ENCODE measurements at places on chromosomes 11 and 22.
A peak's percentile ranks its signal among the peaks of the same experiment; 100 is the strongest.

GRCh38 chr11:127233998-127234397 lies 233.4 kb upstream of the KIRREL3 start:
- DNase-seq, result no peak

- no peak for DNase-seq
Observed at GRCh38 chr11:79864882-79865281, 424.1 kb upstream of the TENM4 start.

DNA sequence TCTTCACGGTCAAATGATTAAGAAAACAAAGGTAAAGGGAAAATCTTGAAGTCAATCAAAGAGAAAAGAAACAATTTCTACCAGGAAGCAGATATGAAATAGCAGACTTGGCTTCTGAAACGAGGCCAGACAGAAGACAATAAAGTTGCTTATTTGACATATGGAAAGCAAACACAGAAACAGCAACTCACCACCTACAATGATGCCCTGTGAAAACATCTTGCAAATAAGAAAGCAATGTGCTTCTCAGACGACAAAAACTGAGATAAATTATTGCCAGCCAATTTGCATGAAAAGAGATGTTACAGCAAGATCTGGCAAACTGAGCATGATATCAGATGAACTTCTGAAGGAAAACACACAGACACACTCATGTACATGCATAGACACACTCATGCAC lies 45.9 kb upstream of the CTSC start:
- no peak for DNase-seq

DNA sequence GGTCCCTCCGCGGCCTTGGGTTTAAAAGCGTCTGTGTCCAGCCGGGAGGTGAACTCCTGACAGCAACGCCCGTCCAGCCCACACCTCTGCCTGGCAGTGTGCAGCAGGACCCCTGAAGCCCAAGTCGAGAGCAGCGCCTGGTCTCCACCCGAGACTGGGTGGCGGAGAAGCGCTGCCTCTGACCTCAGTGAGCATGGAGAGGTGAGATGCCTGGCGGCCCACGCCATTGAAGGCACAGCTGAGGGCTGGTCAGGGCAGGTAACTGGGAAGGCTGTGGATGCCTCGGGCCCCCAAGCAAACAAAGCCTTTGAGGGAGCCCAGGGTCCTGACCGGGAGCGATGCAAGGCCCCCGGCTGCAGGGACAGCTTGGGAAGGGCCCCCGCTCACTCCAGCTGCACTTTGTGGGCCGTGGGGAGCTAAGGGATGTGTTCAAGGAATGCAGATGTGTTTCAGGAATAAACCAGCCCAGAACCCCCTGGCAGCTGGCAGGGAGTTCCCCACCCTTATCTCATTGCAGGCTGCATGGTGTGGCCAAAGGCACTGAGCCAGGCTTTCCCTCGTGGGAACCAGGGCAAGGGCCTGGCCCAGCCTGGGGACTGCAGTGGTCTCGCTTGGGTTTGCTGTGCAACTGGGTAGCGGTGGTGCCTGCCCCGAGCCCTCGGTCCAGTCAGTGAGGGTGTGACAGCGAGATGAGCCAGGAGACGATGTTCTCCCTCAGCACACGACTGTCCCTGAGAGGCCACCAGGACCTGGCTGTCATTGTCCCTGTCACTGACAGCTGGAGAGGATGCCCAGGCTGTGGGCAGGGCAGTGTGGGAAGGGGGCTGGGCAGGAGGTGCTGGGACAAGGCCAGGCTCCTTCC lies 92.5 kb downstream of the WNT7B start:
- no peak for DNase-seq

GRCh38 chr11:73680687-73681086 lies 34.3 kb downstream of the PLEKHB1 start:
- DNase-seq, result no peak

DNA sequence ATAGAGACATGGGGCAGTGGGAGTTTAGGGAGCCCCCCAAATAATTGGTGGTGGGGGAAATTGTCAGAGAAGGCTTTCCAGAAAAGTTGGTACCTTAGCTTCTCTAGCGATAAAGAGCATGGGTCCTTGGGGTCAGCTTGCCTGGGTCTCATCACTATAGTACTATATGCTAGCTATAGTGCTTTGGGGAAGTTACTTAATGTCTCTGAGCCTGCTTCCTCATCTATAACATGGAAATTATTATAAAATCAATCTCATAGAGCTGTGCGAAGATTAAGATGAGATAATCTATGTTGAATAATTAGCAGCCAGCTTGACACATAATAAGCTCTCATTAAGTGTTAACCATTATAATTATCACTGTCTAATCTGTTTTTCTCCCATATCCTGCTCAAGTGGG lies 41.2 kb downstream of the STIM1 start:
- DNase-seq, result no peak

DNA sequence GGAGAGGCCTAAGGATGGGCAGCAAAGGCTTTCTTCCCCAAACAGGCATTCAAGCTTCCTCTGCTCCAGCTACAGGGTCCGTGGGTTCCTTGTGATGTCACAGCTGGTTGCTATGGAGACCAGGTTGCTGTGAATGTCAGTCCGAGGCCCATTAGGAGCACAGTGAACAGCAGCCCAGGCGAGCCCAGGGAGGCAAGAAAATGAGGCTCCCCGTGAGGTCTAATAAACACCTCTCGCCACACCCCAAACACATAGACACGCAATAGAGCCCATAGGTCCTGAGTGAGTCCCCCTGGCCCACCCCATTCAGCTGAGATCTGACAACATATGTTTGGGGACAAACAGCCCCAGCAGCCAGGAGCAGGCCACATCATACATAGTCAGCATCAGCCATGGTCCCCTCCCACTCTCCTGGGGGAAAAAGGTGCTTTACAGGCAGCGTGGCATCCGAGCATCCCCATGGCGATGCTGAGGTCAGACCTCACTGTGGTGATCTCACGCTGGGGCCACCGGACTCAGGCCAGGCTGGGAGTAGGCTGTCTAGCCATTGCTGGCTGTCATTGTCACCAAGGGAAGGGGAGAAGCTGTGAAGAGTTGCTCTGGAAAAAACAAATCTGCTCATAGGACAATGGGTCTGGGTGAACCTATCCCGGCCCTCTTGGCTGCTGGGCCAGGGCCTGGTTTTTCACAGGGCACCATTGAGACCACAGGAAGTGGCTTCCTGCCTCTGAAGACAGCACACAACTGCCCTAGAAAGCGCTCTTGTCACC lies 23.1 kb upstream of the TP53I11 start:
- no peak for DNase-seq

GRCh38 chr11:92866679-92867282 lies 102.7 kb upstream of the MTNR1B start:
- no peak for DNase-seq

- no peak for DNase-seq
Observed at GRCh38 chr11:57638811-57639320, 10.8 kb downstream of the YPEL4 start.

DNA sequence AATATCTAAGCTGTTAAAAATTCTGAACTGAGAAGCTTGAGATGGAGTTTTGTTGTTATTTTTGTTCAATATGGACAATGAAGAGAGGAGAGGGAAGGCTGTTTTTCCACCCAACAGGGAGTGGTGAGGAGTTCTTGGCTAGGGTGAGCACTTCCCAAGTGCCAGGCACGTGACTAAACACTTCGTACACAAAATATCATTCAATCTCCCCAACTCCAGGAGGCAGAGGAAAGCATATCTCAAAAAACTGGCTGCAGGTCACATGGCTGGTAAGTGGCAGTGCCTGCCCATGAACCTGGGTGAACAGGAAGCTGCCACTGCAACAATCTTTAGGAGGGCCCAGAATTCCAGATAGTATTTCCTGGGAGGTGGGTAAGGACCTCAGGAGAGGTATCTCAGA lies 11.6 kb downstream of the ELF5 start:
- no peak for DNase-seq

- no peak for DNase-seq
Observed at GRCh38 chr11:5564259-5565019, 16.1 kb upstream of the OR52H1 start.

- DNase-seq, result no peak
Observed at GRCh38 chr11:32529994-32530588, 53.5 kb upstream of the EIF3M start.

- DNase-seq, result no peak
Observed at GRCh38 chr22:50720301-50721256, 17.4 kb upstream of the ACR start.

DNA sequence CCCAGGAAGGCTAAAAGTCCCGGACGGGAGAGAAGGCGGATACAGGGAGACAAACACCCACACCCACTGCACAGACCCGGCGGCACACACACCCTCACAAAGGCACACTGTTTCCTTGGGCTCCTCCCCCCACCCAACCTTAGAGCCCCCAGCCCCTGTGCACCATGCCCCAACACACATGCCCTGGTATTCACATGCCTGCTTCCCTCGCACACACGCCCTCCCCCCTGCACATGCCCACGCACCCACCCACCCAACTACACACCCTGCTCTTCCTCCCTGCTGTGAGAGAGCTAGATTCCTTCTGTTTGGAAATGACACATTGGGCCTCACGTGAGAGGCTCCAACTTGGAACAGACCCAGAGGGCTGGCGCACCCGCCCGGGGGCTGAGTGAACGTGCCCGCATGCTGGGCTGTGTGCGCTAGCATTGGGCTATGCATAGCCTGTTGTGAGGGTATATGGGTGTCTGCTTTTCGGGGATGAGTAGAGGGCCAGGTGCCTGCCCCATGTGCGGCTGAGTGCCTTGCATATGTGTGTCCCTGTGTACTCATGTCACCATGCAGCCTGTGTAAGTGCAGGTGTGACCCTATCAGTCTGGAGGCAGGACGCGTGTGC lies 518 bp upstream of the CHRM1 start:
- DNase-seq, result peak; percentile 63

- no peak for DNase-seq
Observed at GRCh38 chr11:65822776-65823528, 10.8 kb upstream of the SNX32 start.

DNA sequence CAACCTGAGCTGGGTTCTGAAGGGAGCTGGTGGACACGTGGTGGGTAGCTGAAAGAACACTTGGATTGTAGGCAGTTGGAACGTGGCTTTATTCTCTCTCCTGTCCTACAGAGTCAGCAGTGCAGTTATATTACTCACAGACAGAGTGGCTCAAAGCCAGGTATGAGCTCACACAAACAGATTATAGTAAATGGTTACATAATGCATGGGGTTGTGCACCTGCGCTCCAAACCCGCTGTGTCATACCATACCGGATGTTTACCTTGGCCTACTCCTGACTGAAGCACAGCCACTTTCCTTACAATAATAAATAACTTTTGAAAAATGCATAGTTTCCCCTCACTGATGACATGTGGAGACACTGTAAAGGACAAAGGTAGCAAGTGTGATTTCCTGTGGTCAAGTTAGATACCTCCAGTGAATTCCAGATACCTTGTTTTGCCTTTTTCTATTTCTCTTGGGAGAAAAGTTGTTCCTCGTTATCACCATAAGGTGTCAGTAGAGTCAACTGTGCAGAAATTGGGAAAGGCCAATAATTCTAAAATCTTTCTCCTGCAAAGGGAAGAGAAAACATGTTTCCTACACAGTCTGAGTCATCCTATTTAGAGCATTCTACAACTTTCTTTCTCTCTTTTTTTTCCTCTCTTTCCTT lies 13.5 kb downstream of the MS4A6A start:
- no peak for DNase-seq

- no peak for DNase-seq
Observed at GRCh38 chr11:74268456-74268855, 43.0 kb downstream of the P4HA3 start.

GRCh38 chr11:2528301-2529050 lies 83.7 kb downstream of the KCNQ1 start:
- no peak for DNase-seq

- peak; percentile 29 for DNase-seq
Observed at GRCh38 chr22:44026630-44027511, 2.8 kb downstream of the PARVB start.

GRCh38 chr22:35421121-35421520 lies 21.2 kb downstream of the MCM5 start:
- no peak for DNase-seq

GRCh38 chr11:20156876-20157613 lies 3.2 kb downstream of the DBX1 start:
- DNase-seq, result no peak

GRCh38 chr11:10751581-10751940 lies 515 bp downstream of the CTR9 start:
- DNase-seq, result no peak

DNA sequence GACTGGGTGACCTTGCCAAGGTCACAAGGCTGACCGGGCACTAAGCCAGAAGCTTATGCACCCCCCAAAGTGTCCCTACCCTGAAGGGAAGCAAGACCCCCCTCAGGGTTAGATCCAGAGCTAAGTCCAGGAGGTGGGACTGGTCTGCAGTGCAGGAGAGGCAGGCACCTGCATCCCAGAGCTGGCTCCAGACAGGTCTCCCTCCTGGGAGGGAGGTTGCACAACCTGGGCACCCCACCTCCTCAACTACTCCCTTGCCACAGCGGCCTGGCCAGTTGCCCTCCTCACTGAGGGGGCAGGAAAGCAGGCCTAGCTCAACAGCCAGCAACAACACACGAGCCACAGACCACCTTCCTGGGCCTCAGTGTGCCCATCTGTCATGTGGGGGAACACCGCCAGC lies 75.0 kb upstream of the TCF20 start:
- no peak for DNase-seq

DNA sequence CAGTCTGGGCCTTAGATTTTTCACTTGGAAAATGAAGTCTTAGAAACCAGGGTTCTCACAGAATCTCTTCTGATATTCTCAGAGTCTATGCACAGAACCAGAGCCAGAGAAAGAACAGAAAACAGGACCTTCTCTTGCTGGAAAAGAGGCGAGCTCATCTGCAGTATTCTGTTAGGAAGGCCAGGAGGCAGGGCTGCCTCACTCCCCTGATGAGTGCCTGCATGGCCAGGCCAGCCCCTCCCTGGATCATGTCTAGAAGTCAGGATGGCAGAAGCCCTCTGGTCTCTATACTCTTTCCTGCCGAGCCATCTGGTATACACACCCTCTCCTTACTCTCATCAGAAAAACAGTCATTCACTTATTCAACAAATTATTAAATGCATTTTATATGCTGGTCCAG lies 723 bp downstream of the OR51M1 start:
- no peak for DNase-seq

- peak; percentile 21 for DNase-seq
Observed at GRCh38 chr11:65915821-65916251, 3.0 kb downstream of the C11orf68 start.

DNA sequence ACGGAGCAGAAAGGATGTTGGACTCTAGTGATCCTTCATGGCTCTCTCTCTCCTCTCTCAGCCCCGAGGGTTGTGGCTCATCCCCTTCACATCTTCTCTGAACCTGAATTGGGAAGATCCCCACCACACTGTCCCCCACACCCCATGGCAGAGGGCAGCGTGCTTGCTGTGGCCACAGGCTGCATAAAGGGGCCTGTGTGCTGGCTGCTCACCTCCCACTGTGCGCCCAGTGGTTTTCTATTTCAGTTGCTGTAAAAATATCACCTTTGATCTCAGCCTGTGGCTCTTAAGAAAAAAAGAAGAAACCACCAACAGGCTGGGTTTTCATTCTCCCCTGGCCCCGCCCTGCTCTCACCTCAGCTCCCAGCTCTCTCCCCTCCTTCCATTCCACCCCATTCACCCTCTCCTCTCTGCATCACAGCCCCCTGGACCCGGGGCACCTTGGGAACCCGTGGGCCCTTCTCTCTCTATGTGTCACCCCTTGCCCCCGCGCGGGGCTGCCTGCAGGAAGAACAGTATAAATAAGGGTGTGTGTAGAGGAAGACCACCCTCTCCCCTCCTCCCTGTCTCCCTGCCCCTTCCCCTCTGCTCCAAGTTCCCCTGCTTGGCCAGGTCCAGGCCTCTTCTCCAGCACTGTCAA lies 25.8 kb upstream of the WNT11 start:
- no peak for DNase-seq

All from caudate nucleus (tissue), 63 donors.